ENCODE measurements at places on chromosomes 16 and 17. TPM values are rescaled to one million over a fixed set of nuclear protein-coding genes. Genes with fewer than 3 reads are reported as not detected.

The CES4A gene
- total RNA-seq: 39.6 TPM

The SYT17 gene
- not detected for total RNA-seq

The SOX8 gene
- total RNA-seq: 0.11 TPM

The CDK3 gene
- total RNA-seq: 9.8 TPM

Measured in T-helper 2 cell treated with Interferon-gamma antibody and Interleukin-4, amounts not matched to agents 100 ng/mL and 5 ng/mL, for 36 hours (primary cell).